ENCODE measurements at places on chromosomes 11 and 22. TPM values are rescaled to one million over a fixed set of nuclear protein-coding genes. Genes with fewer than 3 reads are reported as not detected.

The PPP1CA gene
- total RNA-seq, result 249 TPM

The MIAT gene
- 11.9 TPM for total RNA-seq

The PATE2 gene
- total RNA-seq, result not detected

The FGF4 gene
- total RNA-seq, result not detected

The KBTBD4 gene
- total RNA-seq, result 15.4 TPM

The PRODH gene
- not detected for total RNA-seq

- DNase-seq, result no peak
Measured at GRCh38 chr22:27984001-27984695, 65.1 kb upstream of the PITPNB start.

- no peak for DNase-seq
Measured at GRCh38 chr11:81345609-81346008, 1388.1 kb downstream of the FAM181B start.

GRCh38 chr11:12321217-12321937 lies 56.0 kb upstream of the PARVA start:
- peak; percentile 4 for DNase-seq

DNA sequence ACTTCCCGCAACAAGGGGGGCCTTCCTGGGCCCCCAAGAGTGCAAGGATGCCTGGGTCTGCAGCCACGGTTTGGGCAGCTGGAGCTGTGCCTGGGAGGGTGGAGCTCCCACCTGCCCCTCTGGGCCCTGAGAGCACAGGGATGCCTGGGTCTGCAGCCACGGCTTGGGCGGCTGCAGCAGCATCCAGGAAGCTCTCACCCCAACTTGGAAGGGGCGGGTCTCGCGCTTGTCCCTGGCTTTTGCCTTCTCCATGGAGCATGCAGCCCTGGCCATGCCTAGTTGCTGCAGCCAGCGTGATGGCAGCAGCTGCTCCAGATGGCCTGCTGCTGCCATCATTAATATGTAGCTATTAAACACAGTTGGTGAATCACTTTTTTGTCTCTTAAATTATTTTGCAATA lies 35.4 kb downstream of the NAGA start:
- no peak for DNase-seq

GRCh38 chr11:117560780-117561530 lies 233.3 kb downstream of the CEP164 start:
- no peak for DNase-seq

- no peak for DNase-seq
Measured at GRCh38 chr11:65432100-65432650, 9.6 kb downstream of the NEAT1 start.

DNA sequence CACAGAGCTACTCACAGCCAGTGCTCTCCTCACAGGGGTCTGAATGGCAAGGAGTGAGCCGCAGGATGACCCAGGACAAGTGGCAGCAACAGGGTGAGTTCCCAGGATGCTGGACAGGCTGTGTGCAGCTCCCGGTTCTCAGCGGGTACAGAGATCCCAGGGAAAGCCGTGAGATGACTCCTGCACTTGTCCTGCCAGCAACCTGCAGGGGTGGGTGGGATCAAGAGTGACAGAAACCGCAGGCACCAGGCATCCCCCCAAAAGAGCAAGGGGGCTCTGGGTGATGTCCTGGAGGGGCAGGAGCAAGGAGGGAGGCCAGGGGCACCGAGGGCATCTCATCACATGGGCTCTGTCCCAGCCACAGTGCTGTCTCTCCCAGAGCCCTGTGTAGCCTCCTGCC lies 15.9 kb upstream of the PRODH start:
- DNase-seq, result no peak

GRCh38 chr11:129950101-129951091 lies 52.2 kb downstream of the PRDM10 start:
- no peak for DNase-seq

GRCh38 chr11:45959851-45960250 lies 37.4 kb downstream of the LARGE2 start:
- DNase-seq, result no peak

DNA sequence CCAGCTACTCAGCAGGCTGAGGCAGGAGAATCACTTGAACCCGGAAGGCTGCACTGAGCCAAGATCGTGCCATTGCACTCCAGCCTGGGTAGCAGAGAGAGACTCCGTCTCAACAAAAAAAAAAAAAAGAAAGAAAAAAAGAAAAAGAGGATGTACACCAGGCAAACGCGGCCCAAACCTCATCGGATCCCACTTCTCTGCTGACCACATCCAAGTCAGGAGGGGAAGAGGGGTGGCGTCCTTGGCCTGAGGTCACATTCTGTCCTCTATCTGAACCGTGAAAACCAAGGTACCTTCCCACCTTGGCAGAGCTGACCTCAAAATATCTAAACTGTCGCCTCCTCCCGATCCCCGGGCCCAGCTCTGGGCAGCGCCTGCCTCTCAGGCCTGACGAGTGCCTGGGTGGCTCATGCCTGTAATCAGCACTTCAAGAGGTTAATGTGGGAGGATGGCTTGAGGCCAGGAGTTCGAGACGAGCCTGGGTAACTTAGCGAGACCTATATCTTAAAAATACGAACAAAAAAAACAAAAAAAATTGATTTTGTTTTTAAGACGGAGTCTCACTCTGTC lies 25.1 kb downstream of the RGL4 start:
- DNase-seq, result no peak

DNA sequence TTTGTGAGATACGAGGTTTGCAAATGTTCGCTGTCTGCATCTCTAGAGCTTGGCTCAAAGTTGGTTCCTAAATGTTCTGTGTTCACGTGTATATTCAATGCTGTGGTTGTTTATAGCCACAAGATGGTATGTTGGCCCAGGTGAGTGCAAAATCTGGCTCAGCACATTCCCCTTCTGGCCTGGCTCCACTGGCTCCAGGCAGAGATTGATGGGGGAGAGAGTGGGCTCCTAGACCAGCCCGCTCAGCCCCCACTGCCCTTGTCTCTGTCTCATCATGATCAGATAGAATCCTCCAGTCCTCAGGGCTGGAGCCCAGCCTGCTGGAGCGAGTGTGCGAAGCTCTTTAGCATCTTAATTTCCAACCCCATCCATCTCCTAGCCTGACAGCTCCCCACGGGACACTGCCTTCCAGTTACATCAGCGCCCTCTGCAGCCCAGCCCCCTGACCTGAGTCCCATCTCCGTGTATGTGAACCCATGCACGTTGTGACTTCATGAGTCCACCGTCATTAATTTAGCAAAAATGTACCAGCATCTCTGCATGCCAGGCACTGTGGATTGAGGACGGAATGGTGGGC lies 2.0 kb downstream of the P2RX3 start:
- DNase-seq, result peak; percentile 50

GRCh38 chr11:70415642-70416395 lies 17.5 kb downstream of the CTTN start:
- DNase-seq, result no peak

- DNase-seq, result no peak
Measured at GRCh38 chr22:46352276-46352675, 16.8 kb downstream of the TRMU start.
